ENCODE measurements at places on chromosomes 5 and 9.

DNA sequence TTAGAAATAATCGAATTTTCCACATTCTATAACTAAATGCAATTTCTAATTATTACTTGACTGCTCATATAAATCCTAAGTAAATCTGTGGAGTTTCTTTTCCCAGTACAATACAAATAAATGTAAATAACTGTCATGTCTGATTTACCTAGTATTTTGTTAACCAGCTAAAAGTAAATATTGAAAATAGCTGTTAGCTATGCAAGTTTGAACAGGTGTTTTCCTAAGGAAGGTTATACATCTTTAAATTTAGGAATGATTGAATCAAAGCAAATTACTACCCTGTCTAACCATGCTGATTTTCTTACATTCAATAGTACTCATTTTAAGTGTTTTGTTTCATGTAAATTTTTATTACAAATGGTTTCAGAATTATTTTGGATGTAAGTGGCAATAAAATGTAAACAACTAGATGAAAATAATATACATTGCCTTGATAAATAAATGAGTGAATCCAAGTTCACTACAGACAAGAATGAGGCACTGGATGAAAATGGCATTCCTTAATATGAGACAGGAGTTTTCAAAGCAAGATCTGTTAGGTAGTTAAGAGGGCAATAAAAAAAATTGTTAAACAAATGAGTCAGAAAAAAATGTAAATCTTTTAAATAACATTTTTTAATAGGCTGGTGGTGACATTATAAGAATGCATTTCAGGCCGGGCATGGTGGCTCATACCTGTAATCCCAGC lies 15.8 kb downstream of the MCIDAS start:
- no peak for DNase-seq

DNA sequence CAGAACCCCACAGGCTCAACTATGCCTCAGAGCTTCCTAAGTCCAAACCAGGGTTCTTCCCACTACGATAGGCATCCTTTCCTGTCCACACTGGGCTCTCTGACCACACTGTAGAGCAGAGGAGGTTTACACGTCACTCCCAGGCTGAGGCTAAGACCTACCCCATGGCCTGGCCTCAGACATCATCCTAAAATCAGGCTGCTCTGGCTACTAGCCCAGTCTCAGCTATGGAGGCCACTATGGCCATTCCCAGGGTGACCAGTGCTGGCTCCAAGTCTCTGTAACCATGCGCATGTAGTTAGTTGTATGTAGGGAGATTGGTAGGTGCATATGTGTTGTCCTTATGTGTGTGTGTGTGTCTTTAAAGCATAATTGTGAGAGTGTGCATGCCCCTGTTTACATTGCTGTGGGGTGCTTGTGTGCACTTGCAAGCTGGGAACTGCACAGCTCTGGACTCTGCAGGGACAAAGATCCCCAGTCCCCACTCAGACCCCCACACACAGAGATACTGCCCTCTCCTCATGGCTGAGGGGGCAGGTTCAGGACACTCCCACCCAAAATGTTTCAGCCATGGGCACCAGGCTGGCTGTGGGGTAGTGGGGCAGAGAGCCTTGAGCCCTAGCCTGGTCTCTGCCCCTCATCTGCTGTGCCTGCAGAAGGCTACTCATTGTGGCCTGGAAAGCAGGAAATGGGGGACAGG lies 12.3 kb downstream of the PDLIM4 start:
- DNase-seq, result no peak

- DNase-seq, result no peak
Measured at GRCh38 chr9:91073049-91073810, 271.6 kb downstream of the SYK start.

DNA sequence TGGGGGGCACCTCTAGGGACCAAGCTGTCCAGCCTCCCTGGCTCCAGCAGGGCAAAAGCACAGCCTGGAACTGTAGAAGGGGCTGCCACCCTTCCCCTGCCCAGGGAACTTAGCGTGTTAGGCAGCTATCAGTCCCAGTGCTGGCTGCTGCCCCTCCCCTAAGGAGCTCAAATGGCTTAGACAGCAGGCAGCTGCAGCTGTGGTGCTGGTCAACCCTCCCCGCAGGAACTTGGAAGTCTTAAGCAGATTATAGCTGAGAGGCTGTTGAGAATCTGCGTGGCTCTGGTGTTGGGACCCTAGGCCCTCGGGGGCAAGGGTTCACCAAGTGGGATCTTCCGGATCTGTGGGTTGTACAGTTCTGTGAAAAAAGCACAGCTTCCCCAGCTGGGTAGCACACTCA lies 536.5 kb upstream of the CDH10 start:
- no peak for DNase-seq

- no peak for DNase-seq
Measured at GRCh38 chr5:132019857-132020555, 8.5 kb upstream of the ACSL6 start.

DNA sequence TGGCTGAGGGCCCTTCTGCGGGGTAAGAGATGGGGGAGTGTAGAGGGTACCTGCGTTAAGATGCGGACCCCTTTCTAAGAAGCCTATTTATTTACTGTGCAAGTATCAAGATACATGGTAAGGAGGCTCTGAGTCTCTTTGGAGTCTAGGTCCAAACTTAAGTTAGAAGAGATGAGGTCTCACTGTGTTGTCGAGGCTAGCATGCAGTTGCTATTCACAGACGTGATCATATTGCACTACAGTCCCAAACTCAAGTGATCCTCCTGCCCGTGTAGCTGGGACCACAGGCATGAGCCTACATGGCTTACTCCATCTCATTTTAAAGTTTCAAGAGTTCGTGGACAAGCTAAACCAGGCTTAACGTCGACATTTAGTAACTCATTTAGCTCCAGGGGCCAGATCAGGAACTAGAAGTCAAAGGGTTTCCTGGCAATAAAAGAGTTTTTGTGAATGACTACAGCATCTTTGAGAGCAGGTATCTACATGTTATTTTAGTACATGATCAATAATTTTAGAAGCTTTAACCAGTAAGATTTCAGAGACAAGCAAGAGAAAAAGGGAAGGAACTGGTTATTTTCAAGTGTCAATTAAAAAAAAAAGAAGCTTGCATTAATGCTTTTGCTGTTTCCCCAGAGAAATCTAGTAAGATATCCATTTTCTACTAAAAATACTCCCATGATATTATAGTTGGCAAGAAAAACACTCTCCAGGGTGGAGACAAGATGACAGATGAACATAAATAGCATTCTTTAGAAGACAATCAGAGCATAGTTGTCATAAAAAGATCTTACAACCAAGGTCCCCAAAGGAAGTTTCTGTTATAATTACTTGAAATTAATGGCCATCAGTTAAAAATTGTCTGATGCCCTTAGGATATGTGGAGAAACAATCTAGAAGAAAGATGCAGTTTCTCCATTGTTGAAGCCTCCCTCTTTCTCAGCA lies 141.3 kb downstream of the SCAMP1 start:
- no peak for DNase-seq
